ENCODE measurements at places on chromosomes 4 and X. TPM values are rescaled to one million over a fixed set of nuclear protein-coding genes. Genes with fewer than 3 reads are reported as not detected.

DNA sequence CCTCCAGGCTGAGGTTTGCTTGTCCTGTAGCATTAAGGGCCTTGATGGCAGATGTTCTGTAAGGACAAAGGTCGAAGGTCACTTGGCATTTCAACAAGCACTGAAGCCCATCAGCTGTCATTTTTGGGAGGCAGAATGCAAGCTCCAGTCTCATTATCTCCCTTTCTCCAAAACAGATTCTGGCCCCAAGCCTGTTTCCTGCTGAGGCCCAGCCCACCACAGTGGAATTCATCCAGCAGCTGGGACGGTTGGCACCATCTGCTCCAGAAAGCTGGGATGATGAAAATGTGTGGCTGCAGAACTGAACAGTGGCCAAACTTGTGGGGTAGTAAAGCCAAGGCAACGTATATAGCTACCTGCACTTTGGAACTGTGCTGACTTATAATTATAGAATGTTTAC, 17.7 kb upstream of the PPEF2 start:
- DNase-seq: no peak

GRCh38 chrX:133745349-133745748, 240.0 kb downstream of the GPC3 start:
- no peak for DNase-seq

DNA sequence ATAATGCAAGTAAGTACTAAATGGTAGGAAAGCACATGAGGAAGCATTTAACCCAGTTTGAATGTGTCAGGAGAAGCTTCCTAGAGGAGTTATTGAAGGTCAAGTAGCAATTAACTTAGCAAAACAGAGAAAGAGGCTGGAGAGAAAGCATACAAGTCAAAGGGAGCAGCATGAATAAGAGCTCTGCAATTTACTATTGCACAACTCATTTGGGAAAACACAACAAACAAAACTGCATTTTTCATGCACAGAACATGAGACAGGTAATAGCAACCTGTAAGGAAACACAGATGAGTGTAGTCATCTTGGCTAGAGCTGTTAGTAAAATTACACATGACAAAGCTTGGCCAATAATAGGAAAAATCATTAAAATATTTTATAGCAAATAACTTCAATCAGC, 538.1 kb downstream of the PPP4R3C start:
- DNase-seq: no peak

AMBN gene
- total RNA-seq: not detected

DNA sequence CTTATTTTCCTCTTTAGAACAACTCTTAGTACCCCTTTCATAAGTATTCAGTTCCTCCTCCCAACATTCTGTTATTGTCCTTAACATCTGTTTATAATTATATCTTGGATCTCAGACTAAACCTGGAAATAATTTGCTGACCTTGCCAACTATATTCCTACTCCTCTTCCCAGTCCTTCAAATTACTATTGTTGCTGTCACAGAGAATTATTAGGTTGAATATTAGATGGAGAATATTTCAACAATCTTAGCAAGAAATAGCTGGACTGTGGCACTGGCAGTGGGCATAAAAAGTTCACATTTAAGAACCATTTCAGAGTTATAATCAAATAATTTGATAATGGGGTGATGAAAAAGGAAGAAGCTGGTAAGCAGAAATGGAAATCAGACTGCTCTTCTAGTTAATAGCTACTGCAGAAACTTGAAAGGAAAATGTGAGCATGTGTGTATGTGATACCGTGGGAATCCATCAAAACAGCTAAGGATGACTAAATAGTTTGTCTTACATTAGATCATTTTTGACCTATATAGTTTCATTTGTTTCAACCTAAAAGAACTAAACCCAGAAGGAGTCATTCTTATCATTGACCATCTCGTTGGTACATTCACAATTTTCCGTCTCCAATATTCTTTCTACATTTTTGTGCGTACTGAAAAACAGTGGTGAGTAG, 43.3 kb upstream of the PRDM8 start:
- DNase-seq: no peak

STBD1 gene
- total RNA-seq: 3.3 TPM
